Tongue (tissue), 3 donors: ENCODE measurements at places on chromosomes 1 and 21. TPM values are rescaled to one million over a fixed set of nuclear protein-coding genes. Genes with fewer than 3 reads are reported as not detected.
A peak's percentile ranks its signal among the peaks of the same experiment; 100 is the strongest.

- DNase-seq: no peak
Observed at GRCh38 chr1:30912913-30913652, 4.5 kb upstream of the SDC3 start.

DNA sequence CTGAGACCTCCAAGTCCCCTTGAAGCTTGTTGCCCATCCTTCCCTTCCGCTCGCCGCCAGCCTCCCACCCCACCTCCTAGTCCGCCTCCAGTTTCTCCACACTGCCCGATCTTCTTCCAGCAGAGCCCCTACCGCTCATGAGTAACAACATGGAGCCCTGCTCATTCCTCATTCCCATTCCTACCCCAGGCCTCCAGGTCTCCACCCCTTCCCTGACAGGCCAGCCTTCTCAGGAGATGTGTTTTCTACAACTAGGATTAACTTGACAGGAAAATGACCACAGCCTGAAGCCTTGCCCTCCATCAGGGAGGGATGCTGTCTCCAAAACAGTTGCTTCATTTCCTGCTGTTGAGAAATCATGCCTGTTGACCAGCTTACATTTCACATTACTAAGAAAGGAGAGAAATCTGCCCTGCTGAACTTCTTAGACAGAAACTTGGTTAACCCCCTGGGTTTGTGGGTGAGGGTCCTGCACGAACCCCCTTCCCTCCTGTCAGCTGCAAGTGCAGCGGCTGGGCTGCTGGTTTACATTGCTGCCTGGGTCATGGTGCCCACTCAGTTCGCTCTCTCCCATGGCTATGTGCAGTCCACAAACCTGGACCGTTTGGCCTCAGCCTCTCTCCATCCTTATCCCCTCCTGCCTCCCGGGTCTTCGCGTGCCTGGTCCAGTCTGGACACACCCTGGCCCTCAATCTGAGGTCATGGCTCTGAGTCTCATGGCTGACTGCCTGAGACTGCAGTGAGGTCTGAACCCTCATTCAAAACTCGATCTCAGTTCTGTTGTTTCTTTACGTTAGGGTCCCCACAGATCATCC lies 16.1 kb upstream of the CHI3L1 start:
- DNase-seq: peak; percentile 39

GRCh38 chr1:217275655-217276398 lies 355.1 kb downstream of the GPATCH2 start:
- DNase-seq: peak; percentile 71

DNA sequence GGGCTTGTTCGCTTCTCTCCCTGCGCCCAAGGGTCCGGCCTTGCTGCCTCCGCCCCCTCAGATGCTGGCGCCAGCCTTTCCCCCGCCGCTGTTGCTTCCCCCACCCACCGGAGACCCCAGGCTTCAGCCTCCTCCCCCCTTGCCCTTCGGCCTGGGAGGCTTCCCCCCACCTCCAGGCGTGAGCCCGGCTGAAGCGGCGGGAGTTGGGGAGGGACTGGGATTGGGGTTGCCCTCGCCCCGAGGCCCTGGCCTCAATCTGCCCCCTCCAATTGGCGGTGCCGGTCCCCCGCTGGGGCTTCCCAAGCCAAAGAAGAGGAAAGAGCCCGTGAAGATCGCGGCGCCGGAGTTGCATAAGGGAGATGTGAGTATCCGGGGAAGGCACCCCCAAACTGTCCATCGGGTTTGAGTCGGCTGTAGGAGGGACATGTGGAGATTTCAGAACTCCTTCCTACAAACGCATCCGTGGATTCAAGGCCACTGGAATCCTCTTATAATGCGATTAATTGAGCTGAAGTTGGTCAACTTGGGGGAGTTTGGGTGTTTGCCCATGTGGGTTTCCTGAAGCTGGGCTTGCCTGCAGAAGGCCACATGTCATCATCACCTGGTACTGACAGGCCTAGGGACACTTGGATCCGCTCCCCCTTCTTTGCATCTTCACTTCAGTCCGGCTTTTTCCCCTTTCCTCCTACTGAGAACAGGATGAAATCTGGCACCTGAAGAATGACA lies 707 bp downstream of the PRCC start:
- DNase-seq: peak; percentile 54

DNA sequence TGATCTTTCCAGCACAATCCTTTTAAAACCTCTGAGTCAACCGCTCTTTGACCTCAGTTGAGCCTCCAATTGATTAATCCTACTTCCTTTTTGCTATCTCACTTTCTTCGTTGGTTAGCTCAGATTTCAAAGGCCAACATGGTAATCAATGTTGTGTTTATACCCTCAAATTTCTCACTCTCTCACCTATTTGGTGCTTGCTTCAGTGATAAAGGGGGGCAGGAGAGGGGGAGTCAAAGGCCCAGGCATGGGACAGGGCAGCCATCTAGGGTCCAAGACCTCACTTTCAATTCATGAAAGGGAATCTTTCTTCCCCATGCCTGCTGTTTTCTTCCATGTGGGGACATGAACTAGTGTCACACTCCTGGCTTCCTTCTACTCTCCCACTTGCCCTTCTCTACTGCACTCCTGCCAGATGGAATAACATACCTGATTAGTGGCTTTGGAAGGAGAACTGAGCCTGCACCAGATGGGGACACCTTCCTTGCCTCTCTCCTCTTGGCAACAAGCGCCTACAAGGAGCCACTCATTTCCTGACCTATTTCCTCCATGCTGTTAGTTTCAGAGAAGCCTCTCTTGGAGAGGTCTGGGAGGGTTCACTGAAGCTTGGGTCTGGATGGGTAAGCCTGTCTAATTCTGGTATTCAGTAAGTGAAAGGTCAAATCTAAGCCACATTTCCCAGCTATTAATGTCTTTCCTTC lies 73.3 kb upstream of the ARHGAP29 start:
- DNase-seq: no peak

DNA sequence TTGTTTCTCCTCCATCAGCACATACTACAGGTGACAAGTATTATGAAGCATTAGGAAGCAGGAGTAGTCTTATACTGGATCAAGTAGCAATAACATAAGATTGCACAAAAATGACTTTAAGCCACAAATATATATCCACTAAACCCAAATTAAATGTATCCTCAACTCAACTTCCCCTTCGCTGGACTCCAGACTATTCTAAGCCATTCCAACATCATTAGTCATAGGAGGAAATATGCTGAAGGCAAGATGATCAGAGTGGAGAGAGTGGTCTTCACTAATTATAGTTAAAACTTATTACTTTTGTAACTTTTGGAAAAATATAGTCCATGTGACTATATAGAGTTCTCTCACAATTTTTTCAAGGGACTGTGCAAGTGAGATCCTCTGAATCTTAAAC lies 390.7 kb upstream of the ZP4 start:
- no peak for DNase-seq

DNA sequence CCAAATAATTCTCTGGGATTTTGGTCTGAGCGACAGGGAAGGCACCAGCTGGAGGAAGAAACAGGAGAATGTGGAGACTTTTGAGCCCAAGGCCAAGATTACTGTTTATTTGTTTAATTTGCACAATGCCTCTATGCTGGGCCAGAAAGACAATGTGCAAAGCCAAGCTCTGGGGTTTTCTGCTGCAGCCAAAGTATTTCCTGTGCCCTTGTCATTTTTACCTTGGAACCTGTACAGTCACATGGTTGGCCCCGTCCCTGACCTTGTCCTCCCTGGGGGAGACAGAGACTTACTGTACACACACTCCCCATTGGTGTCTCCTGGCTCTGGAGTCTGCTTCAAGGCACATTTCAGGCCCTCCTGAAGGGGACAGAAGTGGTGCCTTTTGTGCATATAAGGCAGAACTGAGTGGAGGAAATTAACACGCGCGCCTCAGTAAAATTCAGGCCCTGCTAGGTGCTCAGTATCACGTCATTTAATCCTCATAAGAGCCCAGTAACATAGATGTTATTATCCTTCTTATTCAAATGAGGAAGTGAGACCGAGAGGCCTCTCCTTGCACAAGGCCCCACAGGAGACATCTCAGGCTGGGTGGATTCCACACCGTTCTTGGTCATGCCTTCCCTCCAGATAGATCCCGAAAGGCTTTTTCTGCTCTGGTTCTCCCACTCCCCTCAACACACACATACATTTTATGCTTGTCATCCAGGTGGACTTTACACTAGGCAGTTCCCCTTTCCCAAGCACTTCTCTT lies 21.1 kb downstream of the C1orf115 start:
- DNase-seq: no peak

Gene CASQ2
- total RNA-seq: 765 TPM

- DNase-seq: peak; percentile 95
Observed at GRCh38 chr1:115753830-115754229, 14.7 kb downstream of the CASQ2 start.

DNA sequence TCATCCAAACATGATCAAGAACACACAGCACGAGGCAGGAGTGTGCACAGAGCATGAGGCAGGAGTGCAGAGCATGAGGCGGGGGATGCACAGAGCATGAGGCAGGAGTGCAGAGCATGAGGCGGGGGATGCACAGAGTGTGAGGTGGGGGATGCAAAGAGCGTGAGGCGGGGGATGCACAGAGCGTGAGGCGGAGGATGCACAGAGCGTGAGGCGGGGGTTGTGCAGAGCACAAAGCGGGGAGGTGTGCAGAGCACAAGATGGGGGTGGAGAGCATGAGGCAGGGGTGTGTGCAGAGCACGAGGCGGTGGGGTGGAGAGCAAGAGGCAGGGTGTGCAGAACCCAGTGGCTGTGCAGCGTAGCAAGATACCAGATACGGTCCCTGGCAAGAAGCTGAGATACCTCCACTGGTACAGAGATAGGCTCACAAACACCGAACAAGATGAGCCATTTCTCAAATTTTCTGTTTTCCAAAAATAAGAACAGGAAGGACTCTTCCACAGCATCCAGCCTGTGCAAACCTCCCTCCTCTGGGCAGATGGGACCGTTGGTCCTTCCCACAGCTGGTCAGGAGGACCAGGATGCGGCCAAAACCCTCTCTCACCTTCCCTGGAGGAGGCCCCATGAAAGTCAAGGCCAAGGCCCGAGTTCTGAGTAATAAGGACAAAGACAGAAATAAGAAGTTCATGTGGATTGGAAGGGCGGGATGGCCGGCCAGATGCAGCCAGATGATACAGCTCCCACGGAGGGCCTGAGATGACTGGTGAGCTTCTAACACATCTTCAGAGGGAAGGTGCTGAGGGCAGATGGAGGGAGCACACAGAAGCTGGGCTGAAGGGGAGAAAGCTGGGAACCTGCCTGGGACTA lies 12.0 kb downstream of the SPATC1L start:
- DNase-seq: no peak

Gene KCNK2
- total RNA-seq: 1.5 TPM

Gene ETV3L
- not detected for total RNA-seq

Gene PIK3CD
- 3.1 TPM for total RNA-seq

GRCh38 chr1:206135248-206135647 lies 18.1 kb upstream of the AVPR1B start:
- DNase-seq: peak; percentile 31

Gene ST6GALNAC5
- total RNA-seq: 5.2 TPM

GRCh38 chr1:64356636-64357256 lies 113.2 kb upstream of the CACHD1 start:
- DNase-seq: no peak

GRCh38 chr1:53326598-53327181 lies 1.2 kb downstream of the LRP8 start:
- no peak for DNase-seq

DNA sequence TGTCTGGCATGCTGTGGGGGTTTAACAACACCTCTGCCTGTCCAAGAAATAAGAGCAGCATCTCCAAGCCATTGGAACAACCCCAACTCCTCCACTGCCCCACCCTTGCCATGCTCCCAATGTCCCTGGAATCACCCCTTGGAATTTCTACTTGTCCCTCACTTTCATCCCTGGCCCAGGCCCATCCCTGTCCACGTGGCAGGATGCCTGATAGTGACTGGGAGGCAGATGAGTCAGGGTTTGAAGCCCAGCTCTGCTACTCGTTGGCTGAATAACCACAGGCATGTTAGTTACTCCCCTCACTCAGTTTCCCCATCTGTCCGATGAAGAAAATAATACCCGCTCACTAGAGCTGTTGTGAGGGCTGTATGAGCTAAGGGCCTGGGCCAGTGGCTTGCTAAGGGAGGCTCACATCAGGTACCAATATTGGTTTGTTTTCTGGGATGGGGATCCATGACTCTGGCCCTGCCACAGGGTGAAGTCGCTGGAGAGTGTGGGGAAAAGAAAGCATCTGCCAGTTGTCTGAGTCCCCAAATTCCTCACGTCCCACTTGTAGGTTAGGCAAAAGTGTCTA lies 99.4 kb upstream of the TLR5 start:
- DNase-seq: no peak

- DNase-seq: no peak
Observed at GRCh38 chr1:204254031-204254661, 40.4 kb upstream of the GOLT1A start.

- no peak for DNase-seq
Observed at GRCh38 chr1:56456435-56457101, 122.8 kb downstream of the PLPP3 start.

GRCh38 chr1:108345776-108346531 lies 102.1 kb upstream of the NBPF4 start:
- no peak for DNase-seq
